Activated naive CD4-positive, alpha-beta T cell treated with anti-CD3 and anti-CD28 coated beads, Interleukin-2, amount 50 U/mL, for 72 hours (primary cell): ENCODE measurements at places on chromosomes 13 and 19. TPM values are rescaled to one million over a fixed set of nuclear protein-coding genes. Genes with fewer than 3 reads are reported as not detected.

A1BG gene
- total RNA-seq, result 14.9 TPM

CLEC17A gene
- total RNA-seq, result 0.43 TPM

GRCh38 chr13:80164462-80164861 lies 176.5 kb downstream of the SPRY2 start:
- DNase-seq, result no peak

DNA sequence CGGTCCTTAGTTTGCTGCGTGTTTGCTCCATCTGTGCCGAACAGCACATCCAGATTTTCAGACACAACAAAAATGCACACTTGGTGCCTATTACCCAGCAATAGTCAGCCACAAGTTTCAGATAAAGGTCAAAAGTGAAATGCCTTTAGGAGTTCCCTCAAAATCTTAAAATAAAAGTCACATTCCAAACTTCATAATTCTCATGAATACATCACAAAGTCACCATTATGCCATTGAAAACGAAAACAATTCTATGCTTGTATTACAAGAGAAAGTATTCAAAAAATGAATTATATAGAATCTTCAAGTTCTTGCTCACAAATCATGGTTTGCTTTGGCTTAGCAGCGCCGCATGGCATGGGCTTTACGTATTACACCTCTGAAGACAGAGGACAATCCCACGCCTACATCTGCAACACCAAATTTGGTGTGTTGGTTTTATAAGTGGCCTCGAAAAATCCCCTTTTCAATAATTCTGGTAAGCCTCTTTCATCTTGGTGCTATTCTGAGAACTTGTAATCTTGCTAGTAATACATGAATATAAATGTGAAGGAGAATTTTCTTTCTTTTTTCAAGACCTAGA lies 26.6 kb downstream of the COL4A1 start:
- DNase-seq, result no peak

DNA sequence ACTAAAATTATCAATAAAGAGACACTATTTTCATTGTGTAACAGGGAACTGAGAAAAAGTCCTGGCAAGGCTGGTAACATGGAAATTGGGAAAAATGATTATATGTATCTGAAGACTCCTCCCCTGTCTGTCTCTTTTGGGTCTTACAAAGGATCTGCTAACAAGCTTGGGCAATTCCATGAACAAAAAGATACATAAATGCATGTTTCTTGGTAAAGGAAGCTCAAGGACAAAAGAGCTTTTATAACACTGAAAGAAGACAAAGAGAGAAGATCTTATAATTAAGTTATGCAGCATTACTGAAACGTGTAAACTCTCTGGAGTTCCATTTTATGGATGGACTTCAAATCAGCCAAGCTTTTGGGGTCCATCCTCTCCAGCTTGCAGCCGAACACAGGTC lies 29.2 kb downstream of the EFNB2 start:
- no peak for DNase-seq

GRCh38 chr19:35901055-35901644 lies 810 bp upstream of the NFKBID start:
- no peak for DNase-seq

- DNase-seq, result no peak
These were observed 43.9 kb downstream of the ZNF331 start for GRCh38 chr19:53581871-53582279.

DNA sequence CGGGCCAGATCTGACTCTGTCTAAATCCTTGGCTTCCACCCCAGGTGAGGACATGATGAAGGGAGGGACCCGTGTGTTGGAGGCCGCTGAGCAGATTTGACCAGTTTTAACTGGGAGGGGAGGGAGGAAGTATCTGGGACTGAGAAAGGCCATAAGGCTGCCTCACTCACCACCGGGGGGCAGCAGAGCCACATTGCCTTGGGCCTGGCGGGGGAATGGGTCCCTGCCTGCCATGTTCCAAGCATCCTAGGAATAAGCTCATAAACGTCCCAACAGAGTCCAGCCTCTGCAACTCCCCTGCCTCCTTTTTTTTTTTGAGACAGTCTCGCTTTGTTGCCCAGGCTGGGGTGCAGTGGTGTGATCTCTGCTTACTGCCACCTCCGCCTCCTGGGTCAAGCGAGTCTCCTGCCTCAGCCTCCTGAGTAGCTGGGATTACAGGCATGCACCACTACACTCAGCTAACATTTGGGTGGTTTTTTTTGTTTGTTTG lies 15.5 kb downstream of the MAST3 start:
- peak; percentile 85 for DNase-seq

CBARP gene
- 1.6 TPM for total RNA-seq

GRCh38 chr19:42255766-42256745 lies 1.1 kb upstream of the ERF start:
- no peak for DNase-seq

GRCh38 chr19:3605361-3605760 lies 1.3 kb downstream of the TBXA2R start:
- no peak for DNase-seq

- no peak for DNase-seq
These were observed 27.5 kb upstream of the KATNAL1 start for GRCh38 chr13:30334663-30335386.

DNA sequence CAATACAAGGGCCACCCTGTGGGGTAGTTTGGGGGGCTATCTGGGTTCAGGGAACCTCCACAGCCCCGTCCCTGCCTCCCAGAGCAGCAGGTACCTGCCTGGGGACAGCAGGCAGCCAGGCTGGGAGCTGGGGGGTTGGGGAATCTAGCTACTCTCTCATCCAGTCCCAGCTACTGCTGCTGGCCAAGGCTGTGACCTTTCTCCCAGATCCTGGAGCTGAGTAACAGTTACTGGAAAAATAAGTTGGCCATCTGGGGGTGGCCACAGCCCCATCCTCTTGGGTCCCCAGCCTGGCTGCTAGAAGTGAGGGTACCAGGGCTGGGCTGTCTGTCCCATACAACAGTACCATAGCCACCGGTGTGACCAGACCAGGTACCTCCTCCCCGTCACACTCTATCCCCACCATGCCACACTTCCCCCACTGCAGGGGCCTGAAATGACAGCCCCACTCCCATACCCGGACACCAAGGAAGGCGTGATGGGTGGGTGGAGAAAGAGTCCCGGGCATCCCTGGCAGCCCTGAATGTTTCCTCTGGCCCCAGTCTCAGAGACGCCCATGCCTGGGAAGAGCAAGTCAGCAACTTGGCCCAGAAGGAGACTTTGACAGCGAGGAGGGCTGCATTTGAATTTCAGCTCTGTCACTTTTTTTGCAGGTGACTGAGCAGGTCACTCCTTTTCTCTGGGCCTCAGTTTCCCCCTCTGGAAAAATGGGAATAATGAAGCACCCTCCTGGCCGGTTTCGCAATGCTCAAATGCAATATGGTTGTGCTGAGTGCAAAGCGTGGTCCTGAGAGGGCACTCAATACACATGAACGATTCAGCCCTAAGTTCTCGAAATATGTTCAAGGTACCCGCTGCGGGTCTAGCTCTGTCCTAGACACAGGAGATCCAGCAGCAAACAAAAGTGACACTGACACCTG lies 30.7 kb upstream of the NFIC start:
- no peak for DNase-seq

DNA sequence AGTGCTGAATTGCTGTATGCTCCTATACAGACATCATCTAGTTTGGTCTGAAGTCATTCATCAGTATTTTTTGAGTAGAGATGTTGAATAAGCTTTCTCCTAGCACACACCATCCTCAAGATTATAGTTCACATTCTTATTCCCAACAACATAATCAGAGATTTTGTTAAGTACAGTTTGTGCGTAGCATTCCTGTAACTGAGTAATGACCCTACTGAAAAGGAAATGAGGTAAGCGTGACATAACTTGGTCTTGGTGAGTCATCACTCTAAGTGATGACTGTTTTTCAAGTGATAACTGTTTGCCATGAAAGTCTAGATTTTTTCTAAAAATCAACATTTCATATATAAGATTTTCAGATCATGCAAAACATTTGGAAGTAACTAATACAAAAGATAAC lies 18.5 kb upstream of the FAM216B start:
- DNase-seq, result no peak

DNA sequence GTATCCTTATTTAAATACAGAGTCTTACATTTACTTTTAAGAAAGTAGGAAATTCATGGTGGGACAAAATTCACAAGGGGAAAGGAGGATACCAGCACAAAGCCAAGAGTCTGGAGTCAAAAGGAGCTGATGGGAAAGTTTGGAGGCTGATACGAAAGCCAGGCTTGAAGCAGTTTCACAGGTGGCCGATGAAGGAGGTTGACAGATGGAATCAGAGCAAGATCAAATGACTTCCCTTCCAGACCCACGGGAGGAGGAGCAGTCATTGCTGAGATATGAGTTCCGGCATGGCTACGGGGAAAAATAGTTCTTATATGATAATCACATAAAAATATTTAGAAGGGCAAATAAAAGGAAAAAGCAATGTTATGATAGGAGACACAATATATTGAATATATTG lies 65.0 kb downstream of the DGKH start:
- DNase-seq, result no peak

DNA sequence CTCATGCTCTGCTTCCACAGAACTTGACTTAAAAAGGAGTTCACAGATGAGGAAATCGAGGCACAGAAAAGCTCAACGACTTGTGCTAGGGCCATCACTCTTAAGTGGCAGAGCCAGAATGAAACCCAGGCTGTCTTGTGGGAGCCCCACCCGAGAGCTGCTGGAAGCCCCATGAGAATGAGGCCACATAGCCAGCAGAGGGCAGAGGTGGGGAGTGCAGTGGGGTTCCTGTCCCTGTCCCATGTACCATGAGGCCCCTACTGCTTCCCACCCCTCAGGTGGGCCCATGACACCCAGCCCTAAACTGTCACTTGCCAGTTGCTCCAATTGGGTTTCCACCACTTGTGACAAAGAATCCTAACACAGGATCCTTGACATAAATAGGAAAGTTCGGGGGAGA lies 175.9 kb downstream of the IRS2 start:
- no peak for DNase-seq

DNA sequence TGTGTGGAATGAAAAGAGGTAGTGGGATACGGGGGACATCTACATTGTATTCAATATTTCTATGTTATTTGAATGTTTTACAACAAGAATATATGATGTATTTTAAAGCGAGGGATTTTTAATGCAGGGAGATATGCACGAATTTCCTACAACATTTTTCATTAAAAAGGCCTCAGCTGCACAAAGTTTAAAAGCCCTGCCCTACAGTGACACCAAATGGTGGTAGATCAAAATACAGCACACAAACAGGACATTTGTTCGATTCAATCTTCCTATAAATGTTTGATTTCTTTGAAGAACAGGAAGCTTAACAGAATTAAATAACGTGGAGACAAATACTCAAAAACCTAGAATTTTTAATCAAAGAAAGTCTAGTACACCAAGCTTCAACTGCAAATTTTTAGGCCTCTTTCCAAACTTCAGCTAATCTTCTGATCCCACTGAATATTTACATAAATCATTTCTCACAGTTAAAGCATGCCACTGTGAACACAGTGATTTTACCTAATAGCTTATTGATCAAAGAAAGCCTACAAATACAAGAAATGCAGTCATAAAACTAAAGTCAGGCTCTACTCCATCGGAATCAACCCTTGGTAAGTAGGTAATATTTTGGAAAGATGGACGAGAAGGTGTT lies 257.2 kb downstream of the DIAPH3 start:
- no peak for DNase-seq

- DNase-seq, result no peak
These were observed 46.4 kb downstream of the THSD1 start for GRCh38 chr13:52359534-52359933.

DNA sequence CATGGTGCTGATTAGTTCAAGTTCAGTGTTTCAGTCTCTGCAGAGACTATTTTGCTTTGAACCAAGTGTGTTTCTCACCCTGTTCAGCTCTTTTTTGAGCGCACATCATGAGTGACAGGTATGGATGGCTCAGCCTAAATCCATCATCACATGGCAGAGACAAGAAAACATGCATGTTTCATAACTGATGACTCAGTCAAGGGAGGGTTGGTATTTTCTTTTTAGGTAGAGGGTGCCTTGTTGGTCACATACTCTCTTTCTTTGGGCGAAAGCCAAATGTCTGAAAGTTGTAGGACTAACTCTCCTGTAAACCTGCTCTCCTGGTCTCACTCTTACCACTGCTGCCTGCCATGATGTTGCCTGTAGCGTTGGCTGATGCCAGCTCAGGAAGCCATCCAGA lies 48.1 kb upstream of the RAP2A start:
- DNase-seq, result no peak

GRCh38 chr13:95349267-95349666 lies 48.0 kb upstream of the ABCC4 start:
- DNase-seq, result no peak

DNA sequence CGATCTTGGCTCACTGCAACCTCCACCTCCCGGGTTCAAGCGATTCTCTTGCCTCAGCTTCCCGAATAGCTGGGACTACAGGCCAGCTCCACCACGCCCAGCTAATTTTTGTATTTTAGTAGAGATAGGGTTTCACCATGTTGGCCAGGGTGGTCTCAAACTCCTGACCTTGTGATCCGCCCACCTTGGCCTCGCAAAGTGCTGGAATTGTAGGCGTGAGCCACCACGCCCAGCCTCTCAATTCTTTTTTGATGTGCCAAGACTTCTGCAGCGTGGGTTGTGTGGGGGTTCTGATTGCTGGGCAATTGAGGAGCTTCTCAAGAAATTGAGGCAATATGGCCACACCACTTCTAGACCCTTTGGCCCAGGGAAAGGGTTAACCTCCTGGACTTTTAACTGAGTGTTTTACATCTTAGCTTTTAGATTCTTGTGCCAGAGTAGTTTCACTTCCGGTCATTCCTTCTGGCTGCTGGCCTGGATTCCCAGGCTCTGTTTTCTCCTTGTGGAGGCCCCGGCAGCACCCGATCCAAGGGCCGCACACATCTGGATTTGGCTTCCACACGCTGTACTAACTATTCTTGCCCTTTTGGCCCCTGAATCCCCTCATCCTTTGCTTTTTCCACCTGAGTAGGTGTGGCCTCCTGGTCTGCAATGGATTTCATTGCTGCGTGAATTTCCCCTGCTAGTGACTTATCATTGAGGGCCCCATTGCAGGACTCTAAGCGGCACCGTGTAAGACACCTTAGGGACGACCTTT lies 14.7 kb downstream of the SMARCA4 start:
- DNase-seq, result no peak

- DNase-seq, result peak; percentile 10
These were observed 82.2 kb downstream of the SLAIN1 start for GRCh38 chr13:77779552-77780272.

GRCh38 chr13:35906636-35907035 lies 224.5 kb downstream of the DCLK1 start:
- DNase-seq, result no peak

FBXO27 gene
- not detected for total RNA-seq
